Muscle of leg (tissue), 16 donors: ENCODE measurements at places on chromosomes 1 and 21. TPM values are rescaled to one million over a fixed set of nuclear protein-coding genes. Genes with fewer than 3 reads are reported as not detected.

Gene SLC44A5
- 0.27 TPM for total RNA-seq

Gene OTUD7B
- total RNA-seq: 12.7 TPM

Gene CD34
- 62.2 TPM for total RNA-seq

Gene RAD54L
- 2.8 TPM for total RNA-seq

Gene OR2M2
- not detected for total RNA-seq

Gene RPF1
- total RNA-seq: 34.7 TPM

- no peaks in the 10 kb centered on the region for H3K4me1 ChIP-seq
- H3K36me3 ChIP-seq: no peaks in the 10 kb centered on the region
- H3K4me3 ChIP-seq: no peak overlapping the region
- peaks cover 10% of the 10 kb centered on the region for H3K27me3 ChIP-seq
Observed at GRCh38 chr1:17829579-17829978, 74.4 kb downstream of the ACTL8 start.

DNA sequence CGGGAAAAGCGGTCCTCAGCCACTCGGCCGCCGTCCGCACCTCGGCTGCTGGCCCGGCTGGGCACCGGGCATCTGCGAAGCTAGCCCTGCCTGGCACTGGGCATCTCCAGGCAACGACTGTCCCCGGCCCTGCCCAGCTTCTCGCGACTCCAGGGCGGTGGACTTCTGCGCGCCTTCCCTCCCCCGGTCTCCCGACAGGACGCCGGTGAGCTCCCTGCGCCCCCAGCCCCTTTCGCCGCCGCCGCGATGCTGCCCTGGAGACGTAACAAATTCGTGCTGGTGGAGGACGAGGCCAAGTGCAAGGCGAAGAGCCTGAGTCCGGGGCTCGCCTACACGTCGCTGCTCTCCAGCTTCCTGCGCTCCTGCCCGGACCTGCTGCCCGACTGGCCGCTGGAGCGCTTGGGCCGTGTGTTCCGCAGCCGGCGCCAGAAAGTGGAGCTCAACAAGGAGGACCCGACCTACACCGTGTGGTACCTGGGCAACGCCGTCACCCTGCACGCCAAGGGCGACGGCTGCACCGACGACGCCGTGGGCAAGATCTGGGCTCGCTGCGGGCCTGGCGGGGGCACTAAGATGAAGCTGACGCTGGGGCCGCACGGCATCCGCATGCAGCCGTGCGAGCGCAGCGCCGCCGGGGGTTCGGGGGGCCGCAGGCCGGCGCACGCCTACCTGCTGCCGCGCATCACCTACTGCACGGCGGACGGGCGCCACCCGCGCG, 514 bp downstream of the FAM43B start:
- DNase-seq: no peak
- peak overlapping the region; percentile 13 for H3K27ac ChIP-seq
- peak overlapping the region; percentile 49 for H3K4me3 ChIP-seq
- peaks cover 17% of the 10 kb centered on the region for H3K4me1 ChIP-seq

DNA sequence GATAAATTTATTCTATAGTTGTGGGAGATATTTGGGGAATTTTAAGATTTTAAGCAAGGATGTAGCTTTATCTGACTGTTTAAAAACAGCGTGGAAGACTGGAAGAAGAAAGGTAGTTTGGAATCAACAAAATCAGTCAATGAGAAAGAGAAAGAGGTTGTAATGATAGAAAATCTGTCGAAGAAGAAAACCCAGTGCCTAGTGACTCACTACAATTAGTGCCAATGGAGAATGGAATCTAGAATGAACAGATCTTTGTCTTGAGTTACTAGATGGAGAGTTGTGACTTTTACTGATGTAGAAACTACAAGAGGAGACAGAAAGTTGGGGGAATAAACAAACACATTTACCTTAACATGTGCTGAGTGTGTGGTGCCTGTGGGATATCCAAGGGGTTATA, 577.8 kb upstream of the NR5A2 start:
- no peak for DNase-seq
- H3K4me3 ChIP-seq: no peak overlapping the region
- H3K4me1 ChIP-seq: no peaks in the 10 kb centered on the region
- H3K27ac ChIP-seq: no peak overlapping the region
- no peaks in the 10 kb centered on the region for H3K36me3 ChIP-seq

- H3K27ac ChIP-seq: no peak overlapping the region
- peaks cover 4% of the 10 kb centered on the region for H3K27me3 ChIP-seq
- no peaks in the 10 kb centered on the region for H3K36me3 ChIP-seq
- H3K4me1 ChIP-seq: peaks cover 5% of the 10 kb centered on the region
- DNase-seq: no peak
- no peak overlapping the region for H3K4me3 ChIP-seq
Observed at GRCh38 chr1:53346814-53347176, 18.9 kb upstream of the LRP8 start.

GRCh38 chr1:4591926-4592325, 62.5 kb upstream of the AJAP1 start:
- no peaks in the 10 kb centered on the region for H3K4me1 ChIP-seq
- H3K36me3 ChIP-seq: no peaks in the 10 kb centered on the region
- H3K4me3 ChIP-seq: no peak overlapping the region
- DNase-seq: no peak
- peaks cover 3% of the 10 kb centered on the region for H3K27me3 ChIP-seq
- H3K27ac ChIP-seq: no peak overlapping the region

DNA sequence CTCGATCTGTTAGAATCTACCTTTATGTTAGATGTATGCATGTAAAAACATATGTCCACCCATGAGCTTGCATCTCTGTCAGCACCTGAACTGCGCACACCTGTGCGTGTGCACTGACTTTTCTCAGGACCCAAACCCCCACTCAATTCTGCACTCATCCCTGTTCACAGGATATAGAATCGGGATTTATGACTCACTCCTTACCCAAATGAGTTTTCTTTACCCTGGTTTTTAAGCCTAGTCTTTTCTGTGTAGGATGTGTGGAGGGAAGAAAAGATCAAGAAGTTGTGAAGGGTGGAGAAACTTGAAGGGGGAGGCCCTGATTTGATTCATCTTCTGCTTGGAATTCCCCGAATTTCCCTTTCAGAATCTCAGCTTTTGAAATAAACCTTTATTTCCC, 2.4 kb downstream of the ACKR1 start:
- peaks cover 20% of the 10 kb centered on the region for H3K27me3 ChIP-seq
- no peak overlapping the region for H3K4me3 ChIP-seq
- no peaks in the 10 kb centered on the region for H3K36me3 ChIP-seq
- no peak overlapping the region for H3K27ac ChIP-seq
- DNase-seq: no peak
- no peaks in the 10 kb centered on the region for H3K4me1 ChIP-seq

DNA sequence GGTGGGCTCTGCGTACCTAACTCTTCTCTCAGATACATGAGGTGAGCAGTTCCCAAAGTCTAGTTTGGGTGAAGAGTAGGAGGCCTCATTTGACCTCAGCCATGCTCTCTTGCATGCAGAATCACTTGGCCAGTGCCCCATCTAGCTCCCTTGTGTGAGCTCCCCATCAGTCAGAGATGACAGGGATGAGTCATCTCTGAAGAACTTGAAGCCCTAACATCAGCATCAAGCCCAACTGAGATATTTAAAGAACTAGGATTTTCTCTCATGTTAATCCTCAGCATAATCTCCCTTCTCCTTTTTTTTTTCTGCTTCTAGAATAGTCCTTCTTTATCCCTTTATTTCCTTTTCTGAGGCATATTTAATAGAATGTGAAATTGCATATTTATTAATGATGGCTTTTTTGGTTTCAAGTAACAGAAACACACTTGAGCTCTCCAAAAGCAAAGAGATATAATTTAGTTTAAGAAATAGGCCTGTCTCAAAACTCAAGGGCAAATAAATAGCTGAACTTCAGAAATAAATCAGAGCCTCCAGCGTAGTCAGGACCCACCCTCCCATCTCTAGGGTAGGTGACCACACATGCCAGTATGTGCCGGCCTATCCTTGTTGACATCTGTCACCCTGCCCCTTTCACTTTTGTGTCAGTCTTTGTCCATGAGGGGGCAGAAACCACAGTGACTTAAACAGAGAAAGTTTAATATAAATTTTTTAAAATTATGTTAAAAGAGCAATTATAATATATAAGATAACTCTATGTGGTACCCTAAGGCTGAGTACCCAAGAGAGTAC, 112.3 kb downstream of the TSEN15 start:
- peaks cover 15% of the 10 kb centered on the region for H3K4me1 ChIP-seq
- H3K36me3 ChIP-seq: no peaks in the 10 kb centered on the region
- H3K27me3 ChIP-seq: no peaks in the 10 kb centered on the region
- H3K27ac ChIP-seq: no peak overlapping the region

DNA sequence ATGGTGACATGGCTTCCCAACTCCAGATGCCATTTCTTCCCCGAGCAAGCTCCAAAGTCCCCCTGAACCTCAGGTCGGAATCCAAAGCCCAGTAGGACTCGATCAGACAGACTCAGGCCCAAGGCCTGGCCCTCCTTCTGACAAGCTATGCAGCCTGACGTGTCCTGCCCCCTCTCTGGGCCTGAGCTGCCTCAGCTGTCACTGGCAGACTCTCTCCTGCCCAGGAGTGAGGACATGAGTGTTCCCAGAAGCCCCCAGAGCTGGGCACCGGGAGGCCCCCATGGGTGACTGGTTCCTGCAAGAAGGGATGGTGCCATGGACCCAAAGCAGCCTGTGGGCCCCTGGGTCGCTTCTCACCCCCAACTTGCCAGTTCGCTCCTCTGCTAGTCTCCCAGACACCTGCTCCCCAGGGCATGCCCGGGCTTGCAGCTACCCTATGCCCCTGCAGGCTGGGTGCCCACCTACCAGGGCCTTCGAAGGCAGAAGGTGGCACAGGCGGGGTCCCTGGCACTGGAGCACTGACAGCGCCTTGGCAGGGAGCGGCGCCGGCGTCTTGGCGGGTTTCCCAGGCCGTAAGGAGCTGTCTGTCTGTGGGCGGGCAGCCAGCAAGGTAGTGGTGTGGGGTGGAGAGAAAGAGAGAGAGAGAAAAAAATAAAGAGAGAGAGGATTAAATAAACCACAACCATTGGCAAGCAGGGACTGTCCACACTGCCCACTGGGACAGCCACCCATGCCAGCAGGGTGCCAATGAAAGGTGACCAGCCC, 2.3 kb downstream of the EDN2 start:
- peaks cover 84% of the 10 kb centered on the region for H3K4me1 ChIP-seq
- peaks cover 10% of the 10 kb centered on the region for H3K27me3 ChIP-seq
- H3K27ac ChIP-seq: peak overlapping the region; percentile 65
- no peak overlapping the region for H3K4me3 ChIP-seq

DNA sequence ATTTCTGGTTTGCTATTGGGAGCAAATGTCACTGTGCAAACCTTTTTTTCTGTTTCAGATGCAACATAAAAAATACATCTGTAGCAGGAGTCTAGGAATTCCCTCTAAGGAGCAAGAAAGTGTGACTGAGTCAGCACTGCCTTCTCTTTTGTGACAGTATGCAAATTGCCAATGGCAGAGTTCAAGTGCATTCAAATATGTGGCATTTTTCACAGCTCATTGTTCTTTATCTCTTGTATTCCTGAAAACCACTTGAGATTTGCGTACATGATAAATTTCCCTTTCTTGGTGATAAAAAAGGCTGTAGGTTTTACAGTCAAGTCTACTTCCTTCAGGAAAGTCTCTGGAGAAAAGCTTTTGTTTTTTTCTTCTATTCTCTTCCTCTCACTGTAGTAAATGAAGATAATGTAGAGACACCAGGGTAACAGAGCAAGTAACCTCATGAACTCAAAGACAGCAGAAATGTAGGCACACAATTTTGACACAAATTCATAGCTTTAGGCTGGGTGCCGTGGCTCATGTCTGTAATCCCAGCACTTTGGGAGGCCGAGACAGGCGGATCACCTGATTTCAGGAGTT, 129.7 kb upstream of the L1TD1 start:
- H3K36me3 ChIP-seq: no peaks in the 10 kb centered on the region
- no peaks in the 10 kb centered on the region for H3K27me3 ChIP-seq
- H3K4me1 ChIP-seq: peaks cover 11% of the 10 kb centered on the region
- DNase-seq: no peak
- no peak overlapping the region for H3K4me3 ChIP-seq
- no peak overlapping the region for H3K27ac ChIP-seq

- H3K27me3 ChIP-seq: peaks cover 19% of the 10 kb centered on the region
- DNase-seq: no peak
- H3K4me3 ChIP-seq: no peak overlapping the region
- no peak overlapping the region for H3K27ac ChIP-seq
- H3K36me3 ChIP-seq: no peaks in the 10 kb centered on the region
- H3K4me1 ChIP-seq: no peaks in the 10 kb centered on the region
Observed at GRCh38 chr1:20111452-20111851, 7.9 kb downstream of the PLA2G2D start.

GRCh38 chr21:15204140-15204969, 139.6 kb upstream of the NRIP1 start:
- no peaks in the 10 kb centered on the region for H3K27me3 ChIP-seq
- no peak overlapping the region for H3K27ac ChIP-seq
- DNase-seq: no peak
- H3K36me3 ChIP-seq: no peaks in the 10 kb centered on the region
- no peak overlapping the region for H3K4me3 ChIP-seq

DNA sequence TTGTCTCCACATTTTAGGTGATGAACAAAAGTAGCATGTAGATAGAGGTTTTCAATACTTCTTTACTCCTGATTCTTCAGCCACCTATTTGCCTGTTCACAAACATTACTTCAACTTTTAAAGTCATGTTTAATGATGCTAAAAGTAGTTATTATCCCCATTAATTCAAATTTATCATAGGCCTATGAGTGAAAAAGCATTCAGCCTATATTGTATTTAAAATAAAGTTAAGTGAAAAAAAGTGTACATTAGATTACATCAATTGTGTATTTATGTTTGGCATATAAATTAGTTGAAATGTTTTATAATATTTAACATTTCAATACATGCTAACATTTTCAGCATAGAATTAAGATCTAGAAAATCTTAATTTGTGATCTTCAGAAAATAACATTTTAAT, 10.5 kb downstream of the CDKN2C start:
- no peak overlapping the region for H3K27ac ChIP-seq
- DNase-seq: no peak
- H3K36me3 ChIP-seq: no peaks in the 10 kb centered on the region
- H3K4me3 ChIP-seq: no peak overlapping the region
- H3K27me3 ChIP-seq: peaks cover 35% of the 10 kb centered on the region

- peak; percentile 70 for DNase-seq
- H3K4me3 ChIP-seq: peak overlapping the region; percentile 30
- H3K36me3 ChIP-seq: no peaks in the 10 kb centered on the region
- peaks cover 16% of the 10 kb centered on the region for H3K4me1 ChIP-seq
Observed at GRCh38 chr1:87684194-87684593, 355.5 kb downstream of the LMO4 start.
